Epithelial cell of prostate (primary cell): ENCODE measurements at places on chromosomes 5 and 9.

GRCh38 chr9:656926-657568 is 184.4 kb upstream of the DMRT1 start:
- peak; percentile 75 for DNase-seq

GRCh38 chr5:169893571-169893970 is 86.7 kb downstream of the INSYN2B start:
- DNase-seq = no peak

DNA sequence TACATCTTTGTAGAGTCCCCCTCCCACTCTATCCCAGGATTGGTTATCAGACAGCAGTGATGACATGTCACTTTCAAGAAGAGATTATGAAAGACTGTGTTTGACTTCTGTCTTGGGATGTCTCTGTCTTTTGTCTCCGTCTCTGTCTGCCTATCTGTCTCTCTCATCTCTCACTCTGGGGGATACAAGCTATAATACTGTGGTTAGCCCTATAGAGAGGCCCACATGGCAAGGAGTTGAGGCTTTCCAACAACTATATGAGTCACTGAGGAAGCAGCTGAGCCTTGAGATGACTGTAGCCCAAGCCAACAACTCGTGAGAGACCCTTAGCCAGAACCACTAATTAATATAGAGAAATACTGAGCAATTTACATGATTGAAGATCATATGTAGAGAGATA is 284.8 kb downstream of the PDE4D start:
- DNase-seq = no peak

- DNase-seq = no peak
These were observed 200.8 kb downstream of the DAB2IP start for GRCh38 chr9:121852241-121852640.

DNA sequence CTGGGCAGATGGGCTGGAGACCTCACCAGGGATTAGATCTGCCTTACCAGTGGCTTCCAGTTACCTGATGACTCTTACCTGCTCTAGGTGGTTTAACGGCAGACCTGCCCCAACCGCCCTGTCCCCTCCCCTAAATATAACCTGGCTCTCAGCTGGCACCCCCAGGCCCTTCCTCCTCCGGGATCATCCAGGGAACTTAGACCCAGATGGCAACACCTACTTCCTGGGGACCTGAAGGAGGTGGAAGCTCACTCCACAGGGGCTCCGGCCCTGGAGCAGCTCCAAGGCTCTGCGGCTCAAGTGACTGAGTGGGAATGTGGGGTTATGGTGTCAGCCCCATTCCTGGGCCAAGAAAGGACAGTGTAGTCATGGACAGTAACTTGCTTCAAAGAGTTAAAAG is 130.4 kb downstream of the OLFM1 start:
- no peak for DNase-seq

DNA sequence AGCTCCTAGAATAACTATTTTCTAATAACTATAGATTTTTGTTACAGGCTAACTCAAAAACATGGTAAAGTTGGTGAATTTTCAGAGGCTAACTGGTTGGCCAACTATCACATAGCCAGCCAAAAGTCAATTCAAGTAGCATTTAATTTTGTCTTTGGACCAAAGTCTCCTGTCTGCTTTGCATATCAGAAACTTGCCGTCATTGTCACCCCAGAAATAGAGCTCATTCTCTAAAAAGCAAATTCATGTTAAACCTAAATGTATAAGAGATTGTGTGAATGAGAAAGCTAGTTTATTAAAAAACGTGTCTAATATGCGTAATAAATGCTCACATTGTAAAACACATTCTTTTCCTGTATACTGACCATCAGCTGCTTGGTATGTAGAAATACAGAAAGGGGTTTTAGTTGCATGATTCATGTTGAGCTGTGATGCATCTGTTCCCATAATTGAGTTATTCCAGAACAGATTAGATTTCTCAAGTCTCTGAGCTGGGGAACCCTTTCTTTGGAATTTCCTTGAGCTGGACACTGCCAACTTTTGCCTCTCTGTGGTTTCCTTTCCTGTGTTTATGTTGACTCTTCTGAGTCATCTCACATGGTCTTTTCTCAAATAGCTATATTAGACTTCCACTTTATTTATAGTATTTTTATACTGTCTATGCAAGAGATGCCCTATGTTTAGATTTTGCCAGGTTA is 7.3 kb downstream of the SRFBP1 start:
- DNase-seq = peak; percentile 83
